ENCODE measurements at places on chromosomes 12 and 14. TPM values are rescaled to one million over a fixed set of nuclear protein-coding genes. Genes with fewer than 3 reads are reported as not detected.

Gene TFCP2
- total RNA-seq: 24.1 TPM

Gene CCDC197
- not detected for total RNA-seq

Gene WDR20
- total RNA-seq: 23.9 TPM

Gene CDKL1
- total RNA-seq: 22.2 TPM

Gene ZC2HC1C
- total RNA-seq: 3.1 TPM

Gene CIROP
- not detected for total RNA-seq
